ENCODE measurements at places on chromosomes 6 and 20.

GRCh38 chr6:47769982-47770381 is 11.8 kb upstream of the OPN5 start:
- DNase-seq: no peak

DNA sequence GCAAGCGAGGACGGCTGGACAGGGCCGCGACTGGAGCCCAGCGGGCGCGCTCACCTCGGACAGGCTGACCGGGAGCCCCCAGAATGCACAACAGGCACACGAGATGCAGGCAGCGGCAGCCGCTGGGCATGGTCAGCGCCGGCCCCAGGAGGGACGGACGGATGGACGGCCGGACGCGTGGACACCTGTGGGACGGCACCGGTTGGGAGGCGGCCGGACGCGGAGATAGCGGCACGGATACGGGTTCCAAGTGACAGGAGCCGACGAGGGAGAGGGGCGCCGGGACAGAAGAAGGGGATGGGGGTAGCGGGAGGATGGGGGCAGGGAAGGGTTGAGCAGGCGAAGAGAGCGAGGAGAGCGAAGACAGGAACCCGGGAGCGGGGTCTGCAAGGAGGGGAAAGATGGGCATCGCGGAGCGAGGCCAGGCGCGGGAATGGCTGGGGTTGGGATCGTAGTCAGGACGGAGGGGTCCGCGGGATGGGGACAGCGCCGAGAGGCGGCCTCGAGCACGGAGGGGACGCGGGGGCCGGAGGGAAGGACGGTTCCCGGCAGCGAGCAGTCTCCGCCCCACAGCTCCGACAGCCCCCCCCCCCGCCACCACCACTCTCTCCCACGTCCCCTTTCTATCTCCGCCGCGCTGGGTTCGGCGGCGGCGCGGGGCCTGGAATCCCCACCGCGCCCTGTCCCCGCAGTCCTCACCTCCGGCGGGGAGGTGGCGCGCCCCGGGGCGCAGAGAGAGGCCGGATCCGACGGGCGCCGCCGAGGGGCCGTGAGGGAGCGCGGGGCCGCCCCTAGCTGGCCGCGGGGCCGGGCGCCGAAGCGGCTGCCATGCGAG is 435 bp downstream of the DLK2 start:
- peak; percentile 81 for DNase-seq

DNA sequence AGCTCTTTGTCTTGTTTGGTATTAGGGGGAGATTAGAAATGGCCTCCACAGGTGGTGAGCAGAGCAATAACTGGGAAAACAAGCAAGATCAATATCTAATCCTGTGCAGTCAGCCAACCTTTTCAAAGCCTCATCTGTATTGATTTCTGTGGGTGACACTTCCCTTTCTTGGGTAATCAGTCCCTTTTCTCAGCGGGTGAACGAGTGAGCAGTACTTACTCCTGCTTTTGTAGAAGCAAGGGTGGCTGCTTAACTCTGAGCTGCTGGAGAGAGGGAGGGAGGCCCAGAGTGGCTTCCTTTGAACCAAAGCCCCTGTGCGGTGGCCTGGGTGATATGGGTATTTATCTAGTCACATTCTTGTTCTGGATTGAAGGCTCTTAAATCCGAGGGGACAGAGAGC is 254.8 kb upstream of the CHD6 start:
- DNase-seq: no peak

DNA sequence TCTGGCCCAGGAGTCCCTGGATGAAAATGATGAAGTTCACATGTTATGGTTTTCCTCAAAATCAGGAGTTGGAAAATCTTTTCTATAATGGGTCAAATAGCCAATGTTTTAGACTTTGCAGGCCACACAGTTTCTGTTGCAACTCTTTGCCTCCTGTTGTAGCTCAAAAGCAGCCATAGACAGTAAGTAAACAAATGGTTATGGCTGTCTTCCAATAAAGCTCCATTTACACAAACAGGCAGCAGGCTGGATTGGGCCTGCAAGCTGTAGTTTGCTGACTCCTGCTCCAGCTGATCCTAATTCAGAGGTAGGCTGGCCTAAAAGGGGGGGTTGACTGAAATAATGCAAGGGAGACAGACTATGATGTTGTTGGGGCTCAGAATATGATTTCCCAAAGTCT is 33.0 kb downstream of the METTL24 start:
- peak; percentile 65 for DNase-seq

DNA sequence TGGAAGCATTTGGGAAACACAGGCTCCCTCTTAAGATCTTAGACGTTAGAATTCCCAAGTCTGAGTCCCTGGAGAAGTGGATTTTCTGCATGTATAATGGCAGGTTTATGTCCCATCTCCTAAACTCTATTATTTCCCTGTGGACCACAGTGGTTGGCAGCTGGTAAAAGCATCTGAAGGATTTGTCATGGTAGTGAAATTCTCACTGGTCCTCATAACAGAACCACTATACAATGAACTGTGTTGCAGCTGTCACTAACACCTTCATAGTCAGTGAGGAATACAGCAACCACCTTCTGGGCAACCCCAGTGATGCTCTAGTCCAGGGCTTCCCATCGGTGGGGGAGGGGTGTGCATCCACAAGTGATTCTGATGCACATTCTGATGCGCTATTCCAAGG is 396.9 kb downstream of the ZFAND3 start:
- no peak for DNase-seq

- no peak for DNase-seq
These were observed 153.0 kb downstream of the CFAP61 start for GRCh38 chr20:20205141-20205861.

- no peak for DNase-seq
These were observed 16.1 kb downstream of the BFSP1 start for GRCh38 chr20:17515053-17515452.

DNA sequence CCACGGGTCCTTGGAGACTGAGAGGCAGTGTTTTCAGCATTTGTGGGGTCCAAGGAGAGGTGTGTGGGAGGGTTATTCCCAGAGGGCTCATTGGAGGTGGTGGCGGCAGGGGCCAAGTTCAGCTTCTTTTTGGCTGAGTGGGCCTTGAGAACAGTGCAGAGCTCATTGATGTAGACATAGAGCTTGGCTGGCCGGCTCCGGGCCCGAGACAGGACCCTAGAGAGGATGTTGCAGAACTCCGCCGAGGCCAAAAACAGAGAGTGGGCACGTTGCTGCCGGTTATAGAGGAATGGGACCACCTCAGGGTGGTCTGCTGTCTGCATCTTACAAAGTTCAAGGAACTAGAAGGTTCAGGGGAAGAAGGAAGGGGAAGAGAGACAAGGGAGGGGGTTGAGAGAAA is 3.7 kb upstream of the ZBTB22 start:
- DNase-seq: no peak

- peak; percentile 48 for DNase-seq
These were observed 148.4 kb downstream of the HIVEP2 start for GRCh38 chr6:142796571-142796970.

DNA sequence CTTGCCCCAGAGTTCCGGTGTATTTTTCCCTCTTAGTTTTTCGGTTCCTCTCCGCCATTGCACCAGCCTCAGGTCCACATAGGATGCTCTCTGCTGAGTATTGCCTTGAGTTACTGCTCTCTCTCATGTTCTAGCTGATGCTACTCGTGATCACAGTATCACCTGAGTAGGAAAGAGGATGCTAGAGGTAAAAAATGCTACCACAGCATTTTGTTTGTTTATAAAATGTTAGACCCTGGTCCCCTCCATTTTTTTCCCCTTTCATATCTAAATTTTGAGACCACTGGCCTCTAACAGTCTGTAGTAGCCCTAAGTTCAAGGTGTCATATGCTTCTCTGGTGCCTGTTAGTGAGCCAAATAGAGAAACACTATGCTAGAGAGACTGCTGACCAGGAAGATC is 175.5 kb downstream of the OR2B2 start:
- no peak for DNase-seq

DNA sequence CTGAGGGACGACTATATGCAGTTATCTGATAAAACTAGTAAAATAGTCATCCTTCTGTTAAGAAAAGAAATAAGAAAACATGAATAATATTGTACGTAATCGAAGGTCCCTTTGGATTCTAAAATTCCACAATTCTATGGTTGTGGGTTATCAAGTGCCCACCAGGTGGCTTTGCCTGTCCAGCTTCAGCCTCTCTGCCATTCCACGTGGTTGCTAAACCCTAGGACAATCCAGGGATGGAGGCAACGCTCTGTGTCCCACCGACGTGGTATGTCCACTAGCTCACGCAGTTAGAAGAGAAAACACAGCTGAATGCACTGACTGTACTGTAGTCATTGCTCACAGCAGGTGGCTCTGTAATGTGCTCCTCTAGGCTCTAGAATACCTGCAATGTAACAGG is 349.3 kb downstream of the FARS2 start:
- no peak for DNase-seq

DNA sequence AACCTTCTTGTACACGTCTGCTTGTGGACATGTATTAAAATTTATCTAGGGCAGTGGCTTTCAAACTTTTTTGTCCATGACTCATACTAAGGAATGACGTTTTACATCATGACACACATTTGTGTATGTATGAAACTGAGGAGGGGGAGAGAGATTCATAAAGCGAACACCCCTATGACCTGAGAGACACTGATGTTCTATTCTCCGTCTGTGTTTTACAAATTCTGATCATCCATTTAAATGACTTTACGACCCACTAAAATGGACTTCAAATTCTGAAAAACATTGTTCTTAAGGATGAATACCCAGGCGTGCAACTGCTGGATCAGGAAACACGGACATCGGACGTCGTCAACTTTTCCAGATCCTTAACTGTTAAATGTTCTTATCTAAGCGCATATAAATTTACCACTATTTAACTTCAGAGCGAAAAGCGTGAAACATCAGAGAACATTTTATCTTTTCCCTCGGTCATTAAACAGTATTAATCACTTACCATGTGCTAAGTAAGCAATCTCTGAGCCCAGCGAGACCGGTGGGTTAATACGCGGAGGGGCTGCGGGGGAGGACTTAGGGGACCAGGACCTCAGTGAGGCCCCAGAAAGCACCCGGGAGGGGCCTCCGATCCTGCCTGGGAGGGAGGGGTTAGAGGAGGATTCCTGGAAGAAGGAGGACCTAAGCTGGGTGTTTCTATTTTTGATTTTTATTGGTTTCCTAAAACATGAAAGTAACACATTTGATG is 1.2 kb downstream of the PLAGL1 start:
- peak; percentile 68 for DNase-seq

DNA sequence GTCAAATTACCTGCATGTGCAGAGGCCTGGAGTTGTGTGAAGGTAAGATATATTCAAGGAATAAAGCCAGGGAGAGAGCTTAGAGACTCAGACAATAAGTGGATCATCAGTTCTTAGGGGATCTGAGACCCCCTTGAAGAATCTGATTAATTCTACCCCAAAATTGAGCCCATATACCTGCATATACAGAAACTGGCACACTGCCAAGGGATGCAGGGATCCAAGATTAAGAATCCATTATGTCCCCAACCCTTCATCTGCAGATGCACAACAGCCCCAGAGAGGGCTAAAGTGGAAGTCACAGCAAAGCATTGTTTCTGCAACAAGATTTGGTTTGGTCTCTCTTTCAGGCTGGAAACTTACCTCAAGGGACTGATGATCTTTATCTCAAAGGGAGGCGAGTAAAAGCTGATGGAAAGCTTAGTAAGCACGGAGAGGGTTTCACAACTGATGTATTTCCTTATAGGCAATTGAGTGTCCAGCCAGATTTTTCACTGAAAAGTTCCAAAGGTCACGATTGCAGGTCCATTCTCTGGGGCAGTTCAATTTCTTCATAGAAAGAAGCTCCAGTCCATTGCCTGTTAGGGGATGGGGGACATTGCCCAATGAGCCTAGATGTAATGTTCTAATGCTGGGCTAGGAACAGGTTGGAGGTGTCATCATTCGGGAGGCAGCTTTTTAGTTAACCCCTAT is 20.9 kb upstream of the STK35 start:
- DNase-seq: no peak

DNA sequence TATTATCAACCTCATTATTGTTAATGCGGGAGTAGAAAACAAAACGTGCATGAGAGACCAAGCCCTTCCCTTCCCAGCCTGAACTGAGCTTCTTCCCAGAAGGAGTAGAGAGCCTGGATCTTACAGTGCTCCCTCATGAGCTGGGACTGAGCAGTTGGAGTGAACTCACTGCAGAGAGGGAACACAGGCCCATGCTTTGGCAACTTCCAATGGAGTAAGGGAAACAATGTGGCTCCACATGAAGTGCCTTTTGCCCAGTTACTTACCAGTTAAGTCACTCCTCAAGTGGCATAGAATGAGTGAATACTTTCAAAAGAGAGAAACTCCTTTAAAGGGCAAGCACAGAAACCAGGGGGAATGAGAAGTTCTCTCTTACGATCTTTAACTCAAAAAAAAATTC is 12.4 kb downstream of the FHL5 start:
- no peak for DNase-seq

GRCh38 chr20:60115451-60115850 is 157.2 kb downstream of the CDH26 start:
- no peak for DNase-seq

GRCh38 chr6:143783077-143783476 is 60.1 kb upstream of the LTV1 start:
- no peak for DNase-seq

DNA sequence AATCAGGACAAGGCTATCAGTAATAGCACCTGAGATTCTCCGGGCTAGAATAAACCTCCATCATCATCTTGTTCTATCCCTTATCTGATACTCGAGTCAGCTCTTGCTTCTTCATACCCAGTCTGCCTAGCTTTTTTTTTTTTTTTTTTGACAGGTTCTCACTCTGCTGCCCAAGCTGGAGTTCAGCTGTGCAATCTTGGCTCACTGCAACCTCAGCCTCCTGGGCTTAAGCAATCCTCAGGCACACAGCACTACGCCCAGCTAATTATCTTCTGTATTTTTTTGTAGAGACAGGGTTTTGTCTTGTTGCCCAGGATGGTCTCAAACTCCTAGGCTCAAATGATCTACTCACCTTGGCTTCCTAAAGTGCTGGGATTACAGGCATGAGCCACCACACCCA is 19.5 kb downstream of the SRSF6 start:
- no peak for DNase-seq

DNA sequence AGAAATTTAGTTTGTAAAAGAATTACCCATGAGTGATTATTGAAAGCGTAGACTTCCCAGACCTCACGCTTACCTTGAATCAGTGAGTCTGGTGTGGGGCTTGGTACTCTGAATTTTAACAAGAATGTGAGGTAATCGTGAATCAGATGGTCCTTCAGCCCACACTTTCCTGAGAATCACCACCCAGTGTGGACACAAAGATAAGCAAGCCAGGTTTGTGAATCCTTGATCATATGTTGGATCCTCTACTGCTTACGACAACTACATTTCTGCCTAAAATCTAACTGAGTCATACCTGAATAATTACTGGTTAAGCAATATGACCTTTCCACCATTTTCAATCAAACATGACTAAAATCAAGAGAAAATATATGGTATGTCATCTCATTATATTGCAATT is 589.3 kb downstream of the TFAP2A start:
- DNase-seq: no peak
